ENCODE measurements at places on chromosomes 13 and 19.

DNA sequence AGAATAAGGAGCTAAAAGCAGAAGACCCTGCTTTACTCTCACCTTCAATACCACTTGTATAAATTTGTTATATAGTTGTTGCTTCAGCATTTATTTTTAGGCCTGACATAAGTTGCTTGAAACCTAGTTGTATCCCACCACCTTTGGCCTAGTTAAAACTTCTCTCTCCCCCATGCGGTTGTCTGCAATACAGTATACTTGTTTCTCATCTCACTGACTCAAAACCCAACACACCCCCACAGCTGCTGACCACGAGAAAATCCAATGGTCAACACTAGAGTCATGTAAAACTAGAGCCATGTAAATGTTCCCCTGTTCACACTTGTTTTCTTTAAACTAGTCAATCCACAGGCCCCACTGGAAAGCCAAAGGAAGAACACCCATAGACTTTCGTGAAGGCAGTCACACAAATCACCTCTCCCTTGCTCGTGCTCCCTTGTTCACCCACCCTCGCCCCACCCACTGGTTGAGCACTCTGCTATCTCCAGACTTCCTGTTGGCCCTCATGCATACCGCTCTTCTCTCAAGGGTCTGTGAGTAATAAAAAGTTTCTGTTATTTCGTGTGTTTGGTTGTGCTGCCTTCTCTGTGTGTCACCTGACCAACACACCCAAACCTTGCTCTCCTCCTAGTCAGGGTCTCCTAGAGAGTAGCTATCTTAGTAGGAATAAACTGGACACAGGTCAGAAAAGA is 12.9 kb upstream of the CCDC169 start:
- DNase-seq: no peak

DNA sequence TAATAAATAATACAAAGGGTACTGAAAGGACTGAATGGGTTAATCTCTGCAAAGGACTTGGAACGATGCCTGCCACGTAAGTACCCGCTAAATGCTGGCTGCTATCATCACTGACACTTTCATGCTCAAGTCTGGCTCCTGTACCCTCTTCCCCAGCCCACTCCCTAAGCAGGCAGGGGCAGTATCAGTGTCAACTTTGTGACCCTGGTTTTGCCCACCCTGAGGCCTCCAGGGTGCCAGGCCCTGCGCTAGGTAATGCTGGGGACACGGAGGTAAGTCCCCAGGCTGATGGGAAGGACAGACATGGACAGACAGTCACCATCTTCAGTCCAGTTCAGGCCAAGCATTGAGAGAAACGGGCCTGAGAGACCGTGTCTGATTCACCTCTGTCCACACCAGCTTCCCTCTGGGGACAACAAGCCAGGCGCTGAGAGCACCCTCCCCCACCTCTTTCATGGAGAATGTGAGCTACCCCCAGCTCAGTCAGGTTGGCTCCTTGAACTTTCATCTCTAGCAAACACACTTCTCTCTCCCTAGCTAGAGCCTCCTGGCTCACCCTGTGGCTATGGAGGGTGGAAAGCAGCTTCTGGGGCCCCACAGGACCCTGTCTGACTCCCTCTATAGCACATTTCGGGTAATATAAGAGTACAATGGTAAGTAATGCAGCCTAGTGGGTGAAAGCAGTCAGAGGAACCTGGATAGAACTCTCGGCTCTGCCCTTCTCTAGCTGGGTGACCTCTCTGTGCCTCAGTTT is 800 bp downstream of the ETFB start:
- no peak for DNase-seq

DNA sequence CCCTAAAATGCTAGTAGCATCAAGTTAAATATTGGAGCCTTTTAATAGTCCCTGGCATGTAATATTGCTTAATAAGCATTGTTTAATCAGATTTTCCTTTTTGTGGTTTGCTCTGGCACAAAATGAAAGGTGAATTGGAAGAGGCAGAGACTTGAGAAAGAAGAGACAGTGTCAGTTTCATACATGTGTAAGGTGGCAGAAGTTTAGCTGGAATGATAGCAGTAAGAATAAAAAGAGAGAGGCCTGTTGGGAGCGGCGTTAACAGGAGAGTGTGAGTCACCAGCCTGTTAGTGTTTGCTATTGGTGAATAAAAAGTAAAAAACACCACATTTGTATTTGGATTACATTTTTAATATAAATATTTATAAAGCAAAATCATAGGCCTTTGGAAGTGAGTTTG is 145.3 kb downstream of the PDS5B start:
- DNase-seq: no peak

GRCh38 chr13:111322001-111322915 is 1.8 kb downstream of the TEX29 start:
- DNase-seq: no peak

DNA sequence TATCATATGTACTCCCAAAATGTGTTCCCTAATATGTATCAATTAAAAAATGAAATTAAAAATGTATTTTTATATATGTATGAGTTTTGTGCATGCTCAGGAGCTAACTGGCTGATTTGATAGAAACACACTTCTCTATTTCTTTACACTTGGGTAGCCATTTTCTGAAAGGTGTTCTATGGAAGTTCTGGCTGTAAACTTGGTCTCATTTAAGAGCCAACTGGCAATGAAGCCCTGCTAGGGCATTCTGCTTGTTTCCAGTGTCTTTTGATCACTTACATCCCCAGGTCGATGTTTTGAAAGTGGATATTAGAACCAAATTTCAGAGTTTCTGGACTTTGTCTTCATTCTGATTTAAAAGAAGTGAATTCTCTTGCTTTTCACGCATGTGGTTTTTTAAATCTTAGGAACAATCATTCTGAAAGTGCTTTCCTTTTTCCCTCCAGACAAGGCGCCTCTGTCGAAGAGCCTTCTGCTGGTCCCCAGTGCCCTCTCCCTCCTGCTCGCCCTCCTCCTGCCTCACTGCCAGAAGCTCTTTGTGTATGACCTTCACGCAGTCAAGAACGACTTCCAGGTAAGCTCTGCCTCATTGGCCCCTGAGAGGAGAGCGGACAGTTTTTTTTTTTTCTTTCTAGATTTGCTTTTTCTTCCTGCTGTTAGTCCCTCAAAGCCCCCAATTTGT is 20.1 kb downstream of the GPR18 start:
- no peak for DNase-seq

DNA sequence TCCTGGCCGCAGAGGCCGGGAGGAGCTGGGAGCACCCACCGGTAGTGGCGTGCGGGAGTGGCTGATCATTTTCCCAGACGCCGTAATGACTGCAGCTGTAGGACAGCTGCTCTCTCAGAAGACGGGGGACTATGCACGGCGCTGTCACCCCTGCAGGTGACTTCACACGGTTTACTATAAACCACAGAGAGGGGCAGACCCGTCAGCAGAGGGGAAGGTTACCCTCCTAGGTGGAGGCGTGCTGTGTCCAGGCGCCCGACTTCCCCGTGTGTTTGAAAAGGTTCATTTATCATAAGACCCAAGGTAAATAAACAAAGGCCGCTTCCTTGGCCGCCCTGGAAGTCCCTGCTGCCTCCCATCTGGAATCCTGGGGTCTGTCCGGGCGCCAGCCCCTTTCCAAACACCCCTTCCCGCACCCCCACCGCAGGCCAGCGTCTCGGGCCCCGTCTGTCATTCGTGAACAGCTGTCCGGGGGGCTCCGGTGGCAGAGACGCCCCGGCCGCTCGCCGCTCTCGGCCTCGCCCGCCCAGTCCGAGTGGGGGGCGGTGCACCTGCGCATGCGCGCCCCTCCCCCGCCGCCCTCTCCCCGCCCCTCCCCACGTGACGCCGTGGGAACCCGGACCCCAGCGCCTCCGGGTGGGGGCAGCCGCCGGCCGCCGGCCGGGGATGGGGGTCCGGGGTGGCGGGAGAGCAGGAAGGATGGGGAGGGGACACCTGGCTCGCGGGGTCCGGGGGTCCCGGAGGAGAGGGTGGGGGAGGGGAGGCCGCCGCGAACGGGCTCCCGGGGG is 915 bp downstream of the SHC2 start:
- no peak for DNase-seq
